ENCODE measurements at places on chromosomes 16 and 17. TPM values are rescaled to one million over a fixed set of nuclear protein-coding genes. Genes with fewer than 3 reads are reported as not detected.

DNA sequence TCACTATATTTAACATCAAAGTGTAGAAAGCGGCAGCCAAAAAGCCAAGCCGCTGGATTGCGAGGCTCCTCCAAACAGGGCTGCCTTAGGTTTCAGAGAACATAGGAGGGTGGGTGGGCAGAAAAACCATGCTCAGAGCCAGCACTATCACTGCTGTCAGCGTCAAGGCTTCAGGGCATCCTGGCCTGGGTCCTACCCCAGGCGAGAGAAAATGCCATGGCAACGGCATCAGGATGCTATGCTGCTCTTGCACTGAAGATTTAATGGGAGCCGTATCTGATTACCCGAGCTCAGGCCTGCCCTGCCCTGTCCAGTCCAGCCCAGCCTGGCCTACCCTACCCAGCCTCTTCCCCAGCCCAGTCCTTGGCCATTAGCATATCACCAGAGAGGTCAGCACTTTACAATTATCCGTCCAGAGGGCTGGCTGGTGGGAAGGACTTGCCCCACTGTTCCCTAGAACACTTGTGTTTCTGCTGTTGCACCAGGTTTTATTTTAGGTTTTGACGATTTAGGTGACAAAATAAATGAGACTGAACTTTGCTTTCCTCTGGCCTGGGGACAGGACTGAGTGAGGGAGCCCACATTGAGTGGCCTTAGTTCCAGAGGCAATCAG lies 61.1 kb downstream of the TOM1L2 start:
- peaks cover 10% of the 10 kb centered on the region for H3K4me1 ChIP-seq
- H3K4me3 ChIP-seq: no peak overlapping the region
- H3K27ac ChIP-seq: no peak overlapping the region
- no peaks in the 10 kb centered on the region for H3K27me3 ChIP-seq
- H3K36me3 ChIP-seq: no peaks in the 10 kb centered on the region

DNA sequence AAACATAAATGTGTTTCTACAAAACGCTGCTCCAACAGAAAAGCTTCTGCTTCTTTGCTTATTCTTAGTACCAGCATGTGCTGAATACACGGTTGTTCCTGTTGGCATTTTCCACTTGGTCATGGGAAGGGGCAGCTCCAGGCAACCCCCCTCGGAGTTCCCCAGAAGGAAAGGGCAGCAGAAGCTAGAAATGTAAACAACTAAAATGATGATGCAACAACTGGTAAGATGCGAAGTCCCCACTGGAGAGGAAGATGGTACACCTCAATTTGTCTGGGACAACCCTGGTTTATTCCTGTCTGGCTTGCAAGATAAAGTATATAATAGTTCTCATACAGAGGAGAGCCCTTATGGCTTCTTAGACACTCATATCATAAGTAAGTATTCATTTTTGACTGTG lies 9.2 kb upstream of the CCL13 start:
- no peak for DNase-seq
- H3K4me3 ChIP-seq: no peak overlapping the region
- H3K27ac ChIP-seq: no peak overlapping the region
- H3K36me3 ChIP-seq: no peaks in the 10 kb centered on the region
- H3K4me1 ChIP-seq: no peaks in the 10 kb centered on the region

- no peak overlapping the region for H3K4me3 ChIP-seq
- DNase-seq: no peak
- H3K27me3 ChIP-seq: peaks cover 18% of the 10 kb centered on the region
- no peak overlapping the region for H3K27ac ChIP-seq
- no peaks in the 10 kb centered on the region for H3K36me3 ChIP-seq
These were observed 96.8 kb upstream of the CBX4 start for GRCh38 chr17:79936050-79936449.

GRCh38 chr17:512926-513325 lies 160.3 kb upstream of the RPH3AL start:
- H3K27me3 ChIP-seq: no peaks in the 10 kb centered on the region
- no peaks in the 10 kb centered on the region for H3K4me1 ChIP-seq
- H3K27ac ChIP-seq: no peak overlapping the region
- no peak overlapping the region for H3K4me3 ChIP-seq
- DNase-seq: no peak
- H3K36me3 ChIP-seq: peaks cover 3% of the 10 kb centered on the region

GRCh38 chr17:58320163-58320558 lies 8.4 kb downstream of the TSPOAP1 start:
- peak; percentile 7 for DNase-seq
- no peaks in the 10 kb centered on the region for H3K27me3 ChIP-seq
- H3K4me3 ChIP-seq: no peak overlapping the region

GRCh38 chr16:63038397-63039106 lies 1002.3 kb upstream of the CDH8 start:
- no peak for DNase-seq
- no peaks in the 10 kb centered on the region for H3K4me1 ChIP-seq
- no peaks in the 10 kb centered on the region for H3K36me3 ChIP-seq
- H3K27ac ChIP-seq: no peak overlapping the region
- H3K27me3 ChIP-seq: no peaks in the 10 kb centered on the region
- no peak overlapping the region for H3K4me3 ChIP-seq

DNA sequence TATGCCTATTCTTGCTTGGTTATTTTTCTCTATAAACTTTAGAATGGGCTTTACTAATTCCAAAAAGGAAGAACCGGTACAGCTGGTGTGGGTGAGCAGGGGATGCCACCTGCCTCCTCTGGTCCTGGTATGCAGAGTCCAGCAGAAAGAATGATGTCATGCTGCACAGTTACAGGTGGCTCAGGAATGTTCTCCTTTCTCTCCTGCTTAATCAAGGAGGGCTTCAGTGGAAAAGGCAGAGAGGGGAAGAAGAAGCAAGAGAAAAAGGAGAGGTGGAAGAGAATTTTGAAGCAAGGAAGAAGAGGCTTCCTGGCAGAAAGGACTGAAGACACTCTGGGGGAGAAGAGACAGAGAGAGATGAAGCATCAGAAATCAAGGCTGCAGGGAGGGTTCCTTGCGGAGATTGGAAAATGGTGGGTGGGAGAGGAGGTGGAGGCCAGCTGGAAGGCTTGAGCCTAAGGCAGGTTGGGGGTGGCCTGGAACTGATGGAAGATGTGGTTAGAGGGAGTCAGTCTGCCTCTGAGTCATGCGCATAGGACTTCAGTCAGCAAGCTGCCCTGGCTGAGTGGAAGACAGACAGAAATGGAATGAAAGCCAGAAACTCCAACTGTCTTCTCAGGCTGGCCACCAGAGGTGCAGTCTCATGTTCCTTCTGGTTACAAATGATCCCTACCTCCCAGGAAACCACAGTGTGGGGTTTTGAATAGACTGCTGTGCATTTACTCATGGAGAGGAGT lies 64.6 kb upstream of the CRHR1 start:
- peaks cover 9% of the 10 kb centered on the region for H3K27me3 ChIP-seq
- H3K4me3 ChIP-seq: no peak overlapping the region
- DNase-seq: no peak
- H3K27ac ChIP-seq: no peak overlapping the region
- no peaks in the 10 kb centered on the region for H3K4me1 ChIP-seq

DNA sequence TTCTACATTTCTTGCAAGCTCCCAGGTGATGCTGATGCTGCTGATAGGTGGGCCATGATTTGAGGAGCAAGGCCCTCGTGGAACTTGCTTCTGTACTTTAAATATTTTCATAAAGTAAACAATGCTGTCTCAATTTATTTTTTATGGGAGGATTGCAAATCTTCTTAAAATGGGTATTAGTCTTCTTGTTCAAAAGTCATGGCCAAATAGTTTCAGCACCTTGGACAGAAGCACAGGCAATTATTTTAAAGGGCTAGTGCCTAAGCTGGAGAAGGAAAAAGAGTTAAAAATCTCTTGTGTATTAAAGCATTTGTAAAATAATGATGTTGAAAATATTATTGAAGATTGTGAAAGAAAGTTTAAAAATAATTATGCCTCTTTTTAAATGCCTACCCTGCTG lies 50.5 kb downstream of the GPR139 start:
- H3K4me1 ChIP-seq: no peaks in the 10 kb centered on the region
- no peak overlapping the region for H3K27ac ChIP-seq
- H3K27me3 ChIP-seq: no peaks in the 10 kb centered on the region
- no peaks in the 10 kb centered on the region for H3K36me3 ChIP-seq
- H3K4me3 ChIP-seq: no peak overlapping the region
- no peak for DNase-seq

GRCh38 chr17:3385869-3386816 lies at the start of gene OR3A2:
OR3A2 (minus strand) TSS chr17:3386308.
- DNase-seq: peak; percentile 59
- H3K27ac ChIP-seq: peak within 1 kb of the TSS; percentile 16
- H3K36me3 ChIP-seq: no peaks in the 10 kb centered on the region
- peak within 1 kb of the TSS; percentile 74 for H3K4me3 ChIP-seq
- no peaks in the 10 kb centered on the region for H3K4me1 ChIP-seq

GRCh38 chr16:70720425-70721201 lies 34.8 kb upstream of the MTSS2 start:
- H3K4me3 ChIP-seq: no peak overlapping the region
- no peaks in the 10 kb centered on the region for H3K27me3 ChIP-seq
- H3K4me1 ChIP-seq: peaks cover 2% of the 10 kb centered on the region
- DNase-seq: peak; percentile 25

GRCh38 chr17:66514227-66514806 lies 211.9 kb downstream of the PRKCA start:
- H3K4me3 ChIP-seq: no peak overlapping the region
- no peaks in the 10 kb centered on the region for H3K27me3 ChIP-seq
- H3K27ac ChIP-seq: peak overlapping the region; percentile 51
- peak; percentile 60 for DNase-seq

DNA sequence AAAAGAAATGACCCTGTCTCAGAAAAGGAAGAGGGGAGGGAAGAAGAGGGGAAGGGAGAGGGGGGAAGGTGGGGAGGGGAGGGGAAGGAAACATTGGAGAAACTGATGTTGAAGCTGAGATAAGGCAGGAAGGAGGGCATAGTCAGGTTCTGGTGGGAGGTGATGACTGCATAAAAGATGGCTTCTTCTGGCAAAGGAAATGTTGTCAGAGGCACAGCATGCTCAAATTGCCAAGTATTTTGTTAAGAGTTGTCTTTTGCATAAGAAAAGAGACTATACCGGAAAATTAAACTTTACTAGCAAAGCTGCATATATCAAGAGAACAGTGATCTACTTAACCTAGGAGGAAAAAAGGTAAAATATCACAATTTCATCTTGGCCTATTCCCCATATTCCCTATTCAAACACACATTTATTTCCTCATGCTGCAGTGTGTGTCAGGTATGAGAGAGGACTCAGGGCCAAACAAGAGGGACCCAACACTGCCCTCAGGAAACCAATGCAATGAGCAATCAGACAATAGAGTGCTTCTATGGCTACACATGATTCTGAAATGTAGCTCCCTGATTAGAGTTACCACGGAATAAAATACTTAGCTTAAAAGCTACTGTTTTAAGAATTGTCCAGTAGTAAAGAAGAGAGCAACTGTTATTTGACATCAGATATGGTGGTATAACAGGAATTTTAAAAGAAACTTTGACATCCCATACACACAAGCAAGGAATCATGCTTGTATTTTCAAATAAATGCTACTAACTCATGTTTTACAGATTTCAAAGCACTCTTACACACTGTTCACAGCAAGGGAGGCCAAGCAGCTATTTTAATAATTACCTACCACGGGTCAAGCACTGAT lies 80.9 kb downstream of the PARN start:
- H3K27ac ChIP-seq: no peak overlapping the region
- H3K4me3 ChIP-seq: no peak overlapping the region
- no peaks in the 10 kb centered on the region for H3K27me3 ChIP-seq

DNA sequence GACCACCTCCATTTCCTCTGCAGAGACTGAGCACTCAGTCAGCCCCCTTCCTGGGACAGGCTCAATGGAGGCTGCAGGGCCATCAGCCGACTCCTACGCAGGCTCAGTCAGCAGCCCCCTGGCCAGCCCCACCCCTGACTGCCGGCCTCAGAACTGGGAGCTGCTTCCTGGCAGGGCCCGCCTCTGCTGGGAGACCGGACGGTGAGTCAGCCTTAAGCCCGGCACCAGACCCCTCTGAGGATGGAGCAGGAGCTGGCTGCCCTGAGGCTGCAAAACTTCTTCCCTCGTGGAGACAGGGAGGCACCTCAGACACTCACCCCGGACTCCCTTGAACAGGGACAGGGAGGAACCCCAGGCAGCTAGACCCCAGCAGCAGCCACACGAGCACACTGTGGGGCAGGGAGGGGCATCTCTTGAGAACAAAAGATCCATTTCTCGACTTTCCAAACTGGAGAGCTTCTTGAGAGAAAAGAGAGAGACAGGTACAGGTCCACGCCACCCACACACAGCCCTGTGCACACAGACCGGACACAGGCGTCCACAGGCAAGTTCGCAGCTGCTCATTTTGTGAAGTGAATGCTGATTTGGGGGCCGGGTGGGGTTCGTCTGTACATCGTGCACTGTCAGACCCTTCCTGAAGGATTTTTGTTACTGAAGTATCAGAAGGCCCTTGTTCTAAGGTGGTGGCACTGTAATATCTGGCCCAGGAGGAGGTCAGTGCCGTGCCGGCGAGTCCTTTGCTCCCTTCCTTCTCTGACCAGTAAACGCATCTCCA lies 1.3 kb upstream of the TUBB3 start:
- DNase-seq: peak; percentile 55
- no peak overlapping the region for H3K27ac ChIP-seq
- H3K36me3 ChIP-seq: no peaks in the 10 kb centered on the region
- H3K27me3 ChIP-seq: peaks cover 44% of the 10 kb centered on the region
- H3K4me1 ChIP-seq: peaks cover 53% of the 10 kb centered on the region
- H3K4me3 ChIP-seq: peak overlapping the region; percentile 59

Gene PIGL
- total RNA-seq: 33.7 TPM

Gene TBC1D3B
- 5.6 TPM for total RNA-seq

Gene UTS2R
- not detected for total RNA-seq

Gene DNAI2
- total RNA-seq: 1.6 TPM

Gene IL21R
- 55.0 TPM for total RNA-seq

Gene CBX2
- 2.5 TPM for total RNA-seq

Gene NSMCE1
- 121 TPM for total RNA-seq
